ENCODE measurements at places on chromosomes 4 and X.
A peak's percentile ranks its signal among the peaks of the same experiment; 100 is the strongest.

DNA sequence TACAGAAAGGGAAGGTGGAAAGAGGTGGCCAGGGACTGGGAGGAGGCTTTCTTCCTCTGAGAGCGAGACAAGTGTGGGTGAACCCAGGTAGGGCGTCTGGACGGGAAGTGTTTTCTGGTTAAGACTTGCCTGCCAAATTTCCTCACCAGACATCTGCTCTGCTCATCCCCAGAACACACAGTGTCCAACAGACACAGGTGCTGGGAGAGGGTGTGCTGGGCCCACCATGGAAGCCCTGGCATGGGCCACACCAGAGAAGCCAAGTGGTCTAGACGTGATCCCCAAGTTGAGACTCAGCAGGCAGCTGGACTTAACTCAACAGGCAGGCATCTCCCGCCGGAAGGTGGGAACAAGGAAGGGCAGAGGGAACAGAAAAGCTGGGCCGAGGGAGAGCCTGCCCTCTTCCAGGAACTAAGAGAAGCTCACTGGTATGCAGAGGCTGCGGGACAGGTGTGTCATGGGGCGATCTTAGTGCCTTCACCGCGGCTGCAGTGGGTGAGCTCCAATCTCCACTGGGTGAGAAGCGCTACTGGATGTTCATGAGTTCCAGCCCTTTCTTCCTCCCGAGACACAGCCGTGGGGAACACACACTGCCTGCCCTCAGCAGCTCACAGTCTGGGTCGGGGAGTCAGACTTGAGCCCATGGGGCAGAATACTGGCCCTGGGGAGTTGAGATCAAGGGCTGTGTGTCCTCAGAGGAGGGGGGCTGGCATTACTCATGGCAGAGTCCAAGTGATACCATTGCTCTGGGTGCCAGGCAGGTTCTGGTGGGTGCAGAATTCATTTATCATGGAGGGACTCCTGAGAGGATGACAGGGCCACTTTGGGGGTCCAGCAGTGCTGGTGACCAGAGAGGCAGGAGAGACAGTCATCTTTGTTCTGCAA lies 110.2 kb downstream of the CPZ start:
- no peak for DNase-seq

GRCh38 chr4:128571747-128572146 lies 237.8 kb upstream of the JADE1 start:
- peak; percentile 81 for DNase-seq

DNA sequence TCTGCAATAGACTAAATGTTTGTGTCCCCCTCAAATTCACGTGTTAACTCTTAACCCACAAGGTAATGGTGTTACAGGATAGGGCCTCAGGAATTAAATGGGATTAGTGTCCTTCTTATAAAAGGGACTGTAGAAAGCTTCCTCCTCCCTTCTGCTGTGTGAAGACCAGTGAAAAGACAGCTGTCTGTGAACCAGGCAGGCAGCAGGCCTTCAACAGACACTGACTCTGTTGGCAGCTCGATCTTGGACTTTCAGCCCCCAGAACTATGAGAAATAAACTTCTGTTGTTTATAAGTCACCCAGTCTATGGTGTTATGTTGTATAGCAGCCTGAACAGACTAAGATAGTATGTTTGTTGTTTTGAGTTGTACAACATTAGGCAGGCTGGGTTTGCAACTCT lies 208.1 kb downstream of the GBA3 start:
- no peak for DNase-seq

GRCh38 chr4:154585369-154586018 lies 5.0 kb downstream of the FGA start:
- no peak for DNase-seq

DNA sequence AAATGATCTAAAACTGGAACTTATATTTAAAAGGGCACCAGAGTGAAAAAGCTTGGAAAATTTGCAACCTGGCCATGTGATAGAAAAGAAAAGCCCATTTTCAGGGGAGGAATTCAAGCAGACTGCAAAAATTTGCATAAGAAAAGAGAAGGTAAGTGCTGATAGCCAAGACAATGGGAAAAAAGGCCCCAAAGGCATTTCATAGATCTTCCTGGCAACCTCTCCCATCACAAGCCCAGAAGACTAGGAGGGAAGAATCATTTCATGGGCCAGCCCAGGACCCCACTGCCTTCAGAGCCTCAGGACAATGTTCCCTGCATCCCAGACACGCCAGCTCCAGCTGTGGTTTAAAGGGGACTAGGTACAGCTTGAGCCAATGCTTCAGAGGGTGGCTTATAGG lies 887.3 kb upstream of the DIAPH2 start:
- DNase-seq, result no peak

DNA sequence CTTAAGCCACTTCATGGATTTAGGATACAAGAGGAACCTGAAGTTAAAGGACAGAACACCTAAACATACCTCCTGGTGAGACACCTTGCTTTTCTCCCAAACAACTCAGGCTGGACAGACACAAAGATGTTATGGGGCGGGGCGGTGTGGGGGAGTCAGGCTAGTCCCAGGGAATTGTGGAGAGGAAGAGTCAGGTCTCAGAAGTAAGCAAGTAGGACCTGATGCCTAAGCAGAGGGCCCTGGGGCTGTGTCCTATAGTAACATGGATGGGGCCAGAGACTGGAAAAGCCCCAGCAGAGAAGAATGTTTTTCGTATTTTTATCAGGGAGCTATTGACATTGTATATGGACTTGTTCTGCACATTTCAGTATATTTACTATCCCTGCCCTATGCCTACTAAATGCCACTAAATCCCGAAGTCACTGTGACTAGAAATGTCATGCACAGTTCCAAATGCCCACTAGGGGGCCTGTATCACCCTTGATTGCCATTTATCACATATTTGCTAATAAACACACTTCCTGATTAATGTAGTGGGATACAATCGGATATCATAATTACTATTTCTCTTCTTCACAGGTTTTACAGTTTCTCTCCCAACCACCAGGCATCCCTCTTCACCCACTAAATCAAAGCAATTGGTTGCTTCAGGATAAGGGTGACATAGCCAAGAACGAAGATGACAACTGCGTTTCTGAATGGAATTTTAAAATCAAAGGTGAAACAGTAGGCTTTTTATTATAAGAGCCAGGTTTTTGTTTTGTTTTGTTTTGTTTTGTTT lies 23.8 kb upstream of the ARHGAP10 start:
- no peak for DNase-seq

DNA sequence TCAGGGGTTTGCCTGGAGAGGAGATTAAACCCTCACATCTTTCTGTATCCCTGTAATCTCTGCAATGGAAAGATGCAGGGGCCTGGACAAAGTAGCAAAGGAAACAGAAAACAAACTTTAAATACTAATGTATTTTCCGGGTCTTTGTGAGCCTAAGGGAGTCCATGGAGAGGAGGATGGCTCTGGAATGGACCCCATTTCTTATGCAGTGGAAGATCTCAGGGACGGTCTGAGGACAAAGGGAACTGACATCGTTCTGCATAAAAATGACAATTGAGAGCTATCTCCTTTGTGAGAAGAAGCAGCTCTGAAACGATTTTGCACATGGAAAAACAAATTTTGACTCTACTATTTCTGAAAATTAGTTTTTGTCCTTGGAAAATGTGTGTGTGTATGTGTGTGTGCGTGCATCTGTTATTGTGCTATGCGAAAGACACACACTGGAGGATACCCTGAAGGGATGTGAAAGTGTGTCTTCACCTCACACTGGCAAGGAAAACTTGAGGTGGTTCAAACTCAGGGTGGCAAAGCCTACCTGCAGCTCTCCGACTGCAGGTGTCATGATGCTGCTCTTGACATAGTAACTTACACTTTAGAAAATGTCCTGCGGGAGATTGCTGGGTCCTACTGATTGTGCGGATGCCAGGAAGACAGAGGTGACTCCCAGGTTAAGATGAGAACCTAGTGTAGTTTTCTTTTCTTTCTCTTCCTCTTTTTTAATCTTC lies 126.4 kb upstream of the JADE1 start:
- DNase-seq, result no peak

- DNase-seq, result no peak
These were observed 682.9 kb upstream of the GALNTL6 start for GRCh38 chr4:171130256-171130801.
